ENCODE measurements at places on chromosomes 11 and 22. TPM values are rescaled to one million over a fixed set of nuclear protein-coding genes. Genes with fewer than 3 reads are reported as not detected.

DNA sequence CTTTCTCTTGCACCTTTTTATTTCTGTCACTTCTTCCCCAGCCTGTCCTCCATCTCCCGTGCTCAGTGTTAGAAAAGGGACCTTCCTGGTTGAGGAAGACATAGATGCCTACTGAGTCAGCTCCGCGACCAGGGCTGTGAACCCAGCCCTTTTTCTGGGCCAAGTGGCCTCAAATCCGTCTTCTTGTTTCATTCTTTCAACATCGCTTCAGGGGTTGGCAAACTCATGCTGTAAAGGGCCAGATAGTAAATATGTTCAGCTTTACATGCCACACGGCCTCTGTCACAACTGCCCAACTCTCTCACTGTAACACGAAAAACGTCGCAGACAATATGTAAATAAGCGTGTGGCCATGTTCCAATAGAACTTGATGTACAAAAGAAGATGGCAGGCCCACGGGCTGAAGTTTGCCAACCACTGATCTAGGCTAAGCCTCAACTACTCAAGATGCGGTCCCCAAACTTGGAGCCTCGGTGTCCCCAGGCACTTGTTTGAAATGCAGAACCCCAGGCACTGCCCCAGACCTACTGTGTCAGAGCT, 338.4 kb downstream of the MN1 start:
- H3K4me3 ChIP-seq, result no peak overlapping the region
- H3K4me1 ChIP-seq, result no peaks in the 10 kb centered on the region
- no peak overlapping the region for H3K27ac ChIP-seq
- H3K36me3 ChIP-seq, result no peaks in the 10 kb centered on the region

- H3K27me3 ChIP-seq, result no peaks in the 10 kb centered on the region
- no peak for DNase-seq
- H3K36me3 ChIP-seq, result peaks cover 36% of the 10 kb centered on the region
- H3K27ac ChIP-seq, result no peak overlapping the region
- H3K4me3 ChIP-seq, result no peak overlapping the region
Observed at GRCh38 chr11:134385774-134386565, 26.1 kb downstream of the B3GAT1 start.

- no peaks in the 10 kb centered on the region for H3K4me1 ChIP-seq
- no peak overlapping the region for H3K27ac ChIP-seq
- no peak for DNase-seq
Observed at GRCh38 chr11:41256041-41256440, 203.4 kb downstream of the LRRC4C start.

DNA sequence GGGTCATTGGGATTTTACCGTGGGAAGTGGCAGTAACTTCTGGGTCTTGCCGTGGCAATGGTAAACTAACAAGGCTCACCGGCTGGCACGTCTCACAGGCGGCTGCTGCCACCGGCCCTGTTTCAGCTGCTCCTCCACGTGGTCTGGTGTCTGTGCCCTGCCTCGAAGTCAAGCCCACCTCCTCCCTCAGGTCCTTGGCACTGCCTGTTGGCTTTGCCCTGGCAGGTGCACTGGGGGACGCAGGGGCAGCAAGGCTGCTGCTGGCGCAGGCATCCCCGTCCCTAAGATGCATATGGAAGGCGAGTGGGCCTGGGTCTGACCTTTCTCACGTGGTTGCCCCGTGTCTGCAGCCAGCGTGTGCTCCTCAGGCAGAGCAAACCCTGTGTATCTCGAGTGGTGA, 783.6 kb downstream of the BRD1 start:
- no peak overlapping the region for H3K27ac ChIP-seq
- H3K36me3 ChIP-seq, result no peaks in the 10 kb centered on the region
- no peaks in the 10 kb centered on the region for H3K27me3 ChIP-seq

DNA sequence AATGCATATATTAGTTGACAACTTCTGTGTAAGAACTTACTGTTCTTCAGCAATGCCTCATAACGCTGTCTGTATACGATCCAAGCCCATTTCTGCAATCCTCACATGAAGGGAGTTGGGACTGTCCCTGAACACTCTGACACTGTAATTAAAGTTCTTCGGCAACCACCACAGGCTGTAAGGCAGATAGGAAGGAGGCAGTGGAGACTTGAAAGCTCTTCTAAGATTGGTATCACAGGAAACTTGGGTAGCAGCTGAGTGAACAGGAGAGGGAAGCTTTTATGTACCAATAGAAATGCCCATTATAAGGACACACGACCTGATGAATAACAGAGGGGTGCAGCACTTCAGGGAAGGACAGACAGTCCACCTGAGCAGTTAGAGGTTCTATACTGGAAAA, 12.0 kb upstream of the GAB2 start:
- H3K4me3 ChIP-seq, result no peak overlapping the region
- no peaks in the 10 kb centered on the region for H3K27me3 ChIP-seq
- H3K4me1 ChIP-seq, result no peaks in the 10 kb centered on the region
- H3K27ac ChIP-seq, result no peak overlapping the region
- H3K36me3 ChIP-seq, result peaks cover 11% of the 10 kb centered on the region

GRCh38 chr11:13324141-13324540, 46.6 kb downstream of the BMAL1 start:
- H3K27ac ChIP-seq, result no peak overlapping the region
- DNase-seq, result no peak
- no peaks in the 10 kb centered on the region for H3K27me3 ChIP-seq
- peaks cover 4% of the 10 kb centered on the region for H3K4me1 ChIP-seq
- no peak overlapping the region for H3K4me3 ChIP-seq

- no peaks in the 10 kb centered on the region for H3K27me3 ChIP-seq
- H3K4me3 ChIP-seq, result peak within 1 kb of the TSS; percentile 66
- H3K27ac ChIP-seq, result no peak within 1 kb of the TSS
- no peak for DNase-seq
- H3K36me3 ChIP-seq, result no peaks in the 10 kb centered on the region
Observed at GRCh38 chr22:30245985-30246813, at the start of gene LIF. LIF (minus strand) TSS chr22:30246759; CDS start chr22:30246695, 64 bp downstream.

DNA sequence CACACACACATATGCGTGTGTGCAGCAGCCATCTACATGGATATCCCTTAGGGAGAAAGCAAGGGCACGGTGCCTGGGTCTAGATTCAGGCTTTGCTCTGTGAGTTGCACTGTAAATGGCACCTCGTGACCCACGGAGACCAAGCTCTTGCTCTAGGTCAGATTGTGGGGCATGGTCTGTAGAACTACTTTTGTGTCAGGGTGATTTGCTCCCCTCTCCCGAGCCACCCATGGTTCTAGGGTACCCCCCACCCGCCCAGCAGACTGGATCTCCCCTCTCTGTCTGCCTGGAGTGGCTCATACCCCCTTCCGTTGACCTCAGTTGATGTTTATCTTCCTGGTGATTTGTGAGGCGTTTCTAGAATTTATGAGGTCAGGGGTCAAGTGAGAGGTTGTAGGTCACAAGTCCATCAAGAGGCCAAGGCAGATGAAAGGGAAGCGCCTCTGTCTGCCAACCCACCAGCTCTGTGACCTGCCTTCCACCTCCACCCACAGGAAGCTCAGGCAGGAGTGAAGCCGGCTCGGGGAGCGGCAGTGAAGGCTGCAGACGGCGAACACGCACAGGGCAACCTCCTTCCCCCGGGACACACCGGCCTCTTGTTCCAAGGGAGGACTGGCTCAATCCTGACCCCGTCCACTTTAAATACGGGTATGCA, 76.2 kb upstream of the TTLL12 start:
- no peak for DNase-seq
- H3K27me3 ChIP-seq, result peaks cover 31% of the 10 kb centered on the region
- no peak overlapping the region for H3K4me3 ChIP-seq
- H3K4me1 ChIP-seq, result peaks cover 34% of the 10 kb centered on the region

GRCh38 chr11:85628771-85629341, 463 bp downstream of the TMEM126B start:
- H3K36me3 ChIP-seq, result no peaks in the 10 kb centered on the region
- DNase-seq, result no peak
- H3K27me3 ChIP-seq, result no peaks in the 10 kb centered on the region
- peak overlapping the region; percentile 94 for H3K27ac ChIP-seq
- peak overlapping the region; percentile 88 for H3K4me3 ChIP-seq

DNA sequence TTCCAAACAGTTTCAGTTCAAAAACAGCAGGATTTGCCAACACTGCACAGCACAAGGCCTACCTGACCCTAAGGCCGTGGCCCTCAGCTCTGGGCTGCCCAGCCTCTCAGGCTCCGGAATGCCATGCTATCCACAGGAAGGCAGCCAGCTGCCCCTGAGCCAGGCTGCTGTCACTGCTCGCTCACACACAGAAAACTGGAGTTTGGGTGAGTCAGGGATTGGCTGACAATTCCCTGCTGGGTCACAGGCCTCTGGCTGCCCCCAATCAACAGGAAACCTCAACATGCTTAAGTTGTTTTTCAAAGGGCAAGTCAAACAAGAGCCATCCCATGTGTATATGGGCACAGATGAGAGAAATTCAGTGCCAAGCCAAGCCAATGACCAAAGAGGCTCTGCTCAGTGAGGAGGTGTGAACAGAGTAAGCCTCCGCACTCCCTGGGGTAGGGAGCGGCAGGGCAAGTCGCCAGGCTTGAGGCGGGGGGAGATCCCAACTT, 50.2 kb downstream of the RPL27A start:
- H3K4me3 ChIP-seq, result no peak overlapping the region
- H3K27ac ChIP-seq, result peak overlapping the region; percentile 63
- peaks cover 41% of the 10 kb centered on the region for H3K4me1 ChIP-seq
- peak; percentile 39 for DNase-seq
- H3K27me3 ChIP-seq, result no peaks in the 10 kb centered on the region
- no peaks in the 10 kb centered on the region for H3K36me3 ChIP-seq

DNA sequence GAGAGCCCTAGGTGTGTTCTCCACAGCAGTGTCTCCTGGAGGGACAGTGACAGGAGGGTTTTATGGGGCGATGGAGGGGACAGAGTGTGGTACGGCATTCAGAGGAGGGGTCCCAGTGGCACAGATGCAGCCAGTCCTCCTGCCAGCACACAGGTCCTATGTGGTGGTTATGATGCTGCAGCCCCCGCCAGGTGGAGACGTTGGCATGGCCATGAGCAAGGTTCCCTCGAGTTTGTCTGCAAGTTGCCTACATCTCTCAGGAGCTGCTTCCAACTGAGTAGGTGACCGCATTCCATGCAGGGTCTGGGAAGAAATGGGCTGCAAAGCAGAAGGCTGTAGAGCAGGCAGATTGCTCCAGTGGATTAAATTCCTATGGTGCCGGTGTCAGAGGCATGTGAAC, 646.0 kb downstream of the TBC1D22A start:
- H3K27me3 ChIP-seq, result no peaks in the 10 kb centered on the region
- no peaks in the 10 kb centered on the region for H3K4me1 ChIP-seq
- H3K36me3 ChIP-seq, result no peaks in the 10 kb centered on the region
- H3K4me3 ChIP-seq, result no peak overlapping the region
- H3K27ac ChIP-seq, result no peak overlapping the region

GRCh38 chr11:68610452-68611116, 73.8 kb upstream of the GAL start:
- no peak for DNase-seq
- H3K27ac ChIP-seq, result no peak overlapping the region
- no peak overlapping the region for H3K4me3 ChIP-seq
- no peaks in the 10 kb centered on the region for H3K27me3 ChIP-seq
- H3K36me3 ChIP-seq, result peaks cover 4% of the 10 kb centered on the region

- H3K36me3 ChIP-seq, result no peaks in the 10 kb centered on the region
- no peaks in the 10 kb centered on the region for H3K27me3 ChIP-seq
- no peak overlapping the region for H3K27ac ChIP-seq
- H3K4me1 ChIP-seq, result no peaks in the 10 kb centered on the region
Observed at GRCh38 chr11:88193278-88193677, 18.0 kb upstream of the RAB38 start.

DNA sequence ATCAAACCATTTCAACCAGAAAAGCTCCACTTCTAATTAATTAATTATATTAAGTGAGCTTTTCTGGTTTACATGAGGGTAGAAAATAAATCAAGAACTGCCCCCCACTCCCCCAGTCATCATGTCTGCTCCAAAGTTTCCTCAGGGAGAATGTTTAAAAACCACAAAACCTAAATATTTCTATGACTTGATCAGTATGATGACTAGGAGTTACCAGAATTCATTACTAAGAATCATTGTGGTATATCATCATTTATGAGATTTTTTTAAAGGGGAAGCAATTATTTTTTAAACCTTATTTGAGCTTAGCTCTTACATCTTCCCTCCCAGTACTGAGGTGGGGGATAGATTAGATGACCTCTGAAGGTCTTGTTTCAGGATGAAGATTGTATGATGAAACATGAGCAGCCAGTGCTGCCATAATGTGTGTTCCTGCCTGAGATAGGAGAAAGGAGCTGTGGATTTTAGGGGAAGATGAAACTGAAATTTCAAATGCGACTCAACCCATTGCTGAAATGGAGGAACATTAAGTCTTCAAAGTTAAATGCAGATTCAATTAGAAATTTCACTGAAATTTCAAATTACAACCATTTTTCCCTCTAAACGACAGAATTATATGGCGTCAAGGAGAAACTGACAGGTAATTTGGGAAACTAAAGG, 401.3 kb upstream of the CADM1 start:
- no peak overlapping the region for H3K4me3 ChIP-seq
- H3K4me1 ChIP-seq, result no peaks in the 10 kb centered on the region
- H3K36me3 ChIP-seq, result no peaks in the 10 kb centered on the region
- H3K27me3 ChIP-seq, result no peaks in the 10 kb centered on the region
- no peak for DNase-seq

DNA sequence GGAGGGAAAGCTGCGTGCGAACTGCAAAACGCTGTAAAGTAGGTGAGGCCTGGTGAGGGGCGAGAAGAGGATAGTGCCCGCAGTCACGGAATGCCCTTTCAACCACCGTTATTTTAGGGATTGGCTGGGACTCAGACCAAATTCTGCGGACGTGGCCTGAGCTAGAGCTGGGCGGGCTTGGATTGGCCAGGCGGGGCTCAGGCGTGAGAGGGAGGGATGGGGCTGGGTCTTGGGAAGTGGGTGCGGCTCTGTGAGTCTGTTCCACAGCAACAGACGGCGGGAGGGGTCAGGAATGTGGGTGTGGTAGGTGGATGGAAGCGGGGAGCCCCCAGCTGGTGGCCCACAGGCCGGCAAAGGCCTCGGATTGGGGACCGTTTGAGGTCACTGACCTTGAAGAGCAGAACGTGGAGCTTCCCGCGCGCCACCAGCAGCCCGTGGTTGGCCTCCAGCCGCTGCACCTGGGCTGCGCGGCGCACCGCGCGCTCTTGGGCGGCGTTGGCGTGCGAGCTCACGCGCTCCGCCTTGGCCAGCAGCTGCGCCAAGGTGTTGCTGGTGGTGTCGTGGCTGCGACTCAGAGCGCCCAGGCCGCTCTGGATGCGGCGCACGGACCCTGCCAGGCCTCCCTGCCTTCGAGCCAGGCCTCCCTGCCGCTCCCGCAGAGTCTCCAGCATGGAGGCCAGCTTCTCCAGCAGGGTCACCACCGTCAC, 444 bp downstream of the CAVIN3 start:
- peak overlapping the region; percentile 80 for H3K4me3 ChIP-seq
- no peaks in the 10 kb centered on the region for H3K27me3 ChIP-seq
- DNase-seq, result peak; percentile 87
- H3K4me1 ChIP-seq, result no peaks in the 10 kb centered on the region
- H3K36me3 ChIP-seq, result no peaks in the 10 kb centered on the region

- H3K4me1 ChIP-seq, result no peaks in the 10 kb centered on the region
Observed at GRCh38 chr11:79683930-79684329, 243.1 kb upstream of the TENM4 start.

TBX10 gene
- total RNA-seq, result not detected

H19 gene
- total RNA-seq, result 355 TPM

OR4C15 gene
- not detected for total RNA-seq

FAM181B gene
- total RNA-seq, result 3.6 TPM

AP2A2 gene
- 87.9 TPM for total RNA-seq

OR51E1 gene
- 0.22 TPM for total RNA-seq

MPEG1 gene
- 12.3 TPM for total RNA-seq

SLC29A2 gene
- 1.8 TPM for total RNA-seq

All from tibial nerve (tissue), 4 donors.